ENCODE measurements at places on chromosomes 11 and 22. TPM values are rescaled to one million over a fixed set of nuclear protein-coding genes. Genes with fewer than 3 reads are reported as not detected.

LRRC4C gene
- 0.66 TPM for total RNA-seq

- peak; percentile 27 for DNase-seq
Observed at GRCh38 chr11:92211576-92212167, 12.9 kb upstream of the FAT3 start.

DNA sequence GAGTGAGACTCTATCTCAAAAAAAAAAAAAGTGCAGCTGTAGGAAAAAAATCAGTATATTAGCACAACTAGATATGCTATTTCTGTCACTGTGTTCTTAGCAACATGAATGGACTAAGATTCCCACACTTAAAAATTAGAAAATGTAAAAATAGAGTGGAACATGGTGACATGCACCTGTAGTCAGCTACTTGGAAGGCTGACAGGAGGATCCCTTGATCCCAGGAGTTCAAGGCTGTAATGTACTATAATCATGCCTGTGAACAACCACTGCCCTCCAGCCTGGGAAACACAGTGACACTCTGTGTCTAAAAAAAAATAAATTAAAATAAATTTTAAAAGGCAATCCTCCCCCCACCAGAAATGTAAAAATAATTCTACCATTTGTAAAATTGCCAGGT, 29.8 kb downstream of the PICALM start:
- no peak for DNase-seq

DNA sequence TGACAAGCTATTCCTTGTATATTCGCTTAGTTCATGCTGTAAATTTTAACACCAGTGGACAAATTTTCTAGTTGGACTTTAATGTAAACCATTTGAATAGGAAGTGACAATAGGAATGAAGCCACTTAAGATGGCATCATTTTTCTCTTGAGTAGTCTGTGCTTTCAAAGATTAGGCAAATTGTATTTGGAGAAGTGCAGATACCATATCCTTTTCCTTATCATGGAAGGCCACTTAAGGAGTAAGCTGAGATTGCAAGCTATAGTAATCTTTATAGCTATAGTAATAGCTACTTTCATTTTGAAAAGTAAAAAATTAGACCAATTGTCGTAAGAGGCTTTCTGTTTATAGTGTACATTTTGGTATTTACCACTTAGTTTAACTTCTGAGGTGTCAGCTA, 12.8 kb downstream of the CAPRIN1 start:
- no peak for DNase-seq

DNA sequence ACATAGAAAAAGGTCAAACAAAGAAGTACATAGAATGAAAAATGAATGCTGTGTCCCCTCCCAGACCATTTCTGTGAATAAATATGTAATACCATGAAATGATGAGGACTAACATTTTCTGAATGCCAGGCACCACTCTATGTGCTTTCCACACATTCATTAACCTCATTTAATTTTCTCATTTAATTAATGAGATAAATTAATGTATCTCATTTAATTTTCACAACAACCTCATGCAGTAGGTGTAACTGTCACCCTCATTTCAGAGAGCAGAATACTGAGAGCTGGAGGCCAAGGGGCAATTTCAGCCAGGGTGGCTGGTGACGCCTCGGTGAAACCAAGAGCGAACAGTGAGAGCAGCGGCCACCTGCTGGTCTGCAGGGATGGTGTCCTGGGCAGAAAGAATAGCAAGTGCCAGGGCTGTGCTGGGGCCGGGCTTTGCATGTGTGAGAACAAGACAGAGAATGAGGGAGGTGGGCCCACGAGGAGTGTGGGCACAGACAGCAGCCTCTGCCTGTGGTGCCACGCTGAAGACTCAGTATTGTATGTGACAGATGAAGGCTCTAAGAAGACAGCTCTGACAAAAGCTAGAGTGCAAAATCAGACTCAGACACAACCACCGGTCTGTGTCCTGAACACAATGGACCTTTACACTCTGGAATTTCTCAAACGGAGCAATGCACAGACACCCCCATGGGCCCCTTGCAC, 1.8 kb upstream of the SERPIND1 start:
- DNase-seq, result peak; percentile 51

DNA sequence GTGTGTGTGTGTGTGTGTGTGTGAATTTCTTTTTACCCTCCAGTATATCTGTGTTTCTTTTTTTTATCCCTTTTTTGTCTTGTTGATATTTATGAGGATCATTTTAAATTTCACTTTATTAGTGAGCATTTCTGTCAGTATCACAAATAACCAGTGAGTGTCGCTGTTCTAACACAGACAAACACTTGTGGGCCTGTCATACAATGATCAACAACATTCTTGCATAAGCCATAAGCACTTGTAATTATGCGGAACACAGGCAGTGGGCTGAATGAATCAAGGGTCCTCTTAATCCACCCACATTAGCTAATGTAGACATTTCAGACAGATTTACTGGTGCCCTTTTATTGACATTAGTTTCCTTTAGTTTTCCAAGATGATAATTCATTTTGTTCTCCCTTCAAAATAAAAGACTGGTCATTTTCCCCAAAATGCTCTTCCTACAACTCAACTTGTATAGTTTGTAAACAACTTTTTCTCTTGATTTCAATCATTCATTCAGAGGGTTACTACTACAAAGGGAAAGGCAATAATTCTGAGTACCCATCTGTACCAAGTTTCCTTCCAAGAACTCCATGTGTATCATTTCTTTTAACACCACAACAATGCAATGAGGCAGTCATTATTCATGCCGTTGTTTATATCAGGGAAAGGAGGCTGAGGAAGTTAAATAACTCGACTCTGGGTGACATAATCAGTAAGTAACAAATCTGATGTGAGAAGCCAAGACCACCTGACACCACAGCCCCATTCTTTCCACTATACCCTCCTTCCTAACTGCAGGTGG, 34.5 kb upstream of the ANO3 start:
- DNase-seq, result peak; percentile 33

GRCh38 chr11:74010306-74011300, 1.7 kb upstream of the UCP3 start:
- peak; percentile 46 for DNase-seq

DNA sequence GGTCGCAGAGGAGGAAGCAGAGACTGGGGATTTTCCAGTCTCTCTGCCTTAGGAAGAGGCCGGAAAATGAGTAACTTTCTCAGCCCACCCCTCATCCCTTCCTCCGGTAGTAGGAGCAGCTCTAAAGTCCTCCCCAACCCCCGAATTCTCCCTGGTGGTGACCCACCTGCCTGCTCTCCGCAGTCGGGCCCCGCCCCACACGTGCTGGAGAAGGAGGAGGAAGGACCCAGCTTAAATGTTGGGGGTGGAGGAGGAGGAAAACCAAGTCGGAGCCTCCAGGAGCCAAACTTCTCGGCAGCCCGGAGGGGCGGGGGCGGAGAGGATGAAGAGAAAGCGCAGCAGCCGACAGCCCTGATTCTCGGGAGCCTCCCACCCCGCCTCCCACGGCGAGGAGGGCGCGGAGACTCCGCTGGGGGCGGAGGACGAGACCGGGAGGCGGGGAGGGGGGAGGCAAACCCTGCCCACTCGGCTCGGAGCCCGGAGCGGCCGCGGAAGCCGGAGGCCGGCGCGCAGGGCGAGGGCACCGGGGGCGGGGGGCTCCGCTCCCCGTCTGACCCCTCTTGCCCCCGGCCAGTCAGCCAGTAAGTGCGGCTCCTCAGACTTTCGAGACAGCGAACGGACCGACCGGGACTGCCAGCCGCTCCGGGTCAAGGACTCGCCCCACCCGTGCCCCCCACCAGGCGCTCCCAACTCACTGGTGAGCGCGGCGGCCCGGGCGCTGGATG, at the start of gene TPBGL:
Gene TPBGL, plus strand, starts transcription at position 464 of the 725 bp plus-strand sequence. CDS start 276 bp downstream, outside the sequence.
- DNase-seq, result peak; percentile 85

DNA sequence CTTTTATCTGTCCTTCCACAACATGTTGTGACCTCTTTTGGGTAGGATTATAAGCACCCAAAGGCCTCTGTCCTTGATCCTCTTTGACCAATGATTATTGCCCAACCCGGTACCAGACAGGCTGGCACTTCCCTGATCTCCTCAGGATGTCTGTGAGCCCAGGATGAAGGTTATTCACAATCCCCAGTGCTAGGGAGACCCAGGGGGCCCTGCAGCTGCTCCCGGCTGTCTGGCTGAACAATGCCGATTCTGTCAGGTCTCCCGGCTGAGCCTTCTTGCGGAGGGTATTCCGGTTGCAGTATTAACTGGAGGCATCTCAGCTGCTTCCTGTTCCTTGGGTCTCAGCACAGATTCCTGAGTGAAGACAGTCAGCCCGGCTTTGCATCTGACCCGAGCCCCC, 71.2 kb upstream of the CDON start:
- peak; percentile 43 for DNase-seq

DNA sequence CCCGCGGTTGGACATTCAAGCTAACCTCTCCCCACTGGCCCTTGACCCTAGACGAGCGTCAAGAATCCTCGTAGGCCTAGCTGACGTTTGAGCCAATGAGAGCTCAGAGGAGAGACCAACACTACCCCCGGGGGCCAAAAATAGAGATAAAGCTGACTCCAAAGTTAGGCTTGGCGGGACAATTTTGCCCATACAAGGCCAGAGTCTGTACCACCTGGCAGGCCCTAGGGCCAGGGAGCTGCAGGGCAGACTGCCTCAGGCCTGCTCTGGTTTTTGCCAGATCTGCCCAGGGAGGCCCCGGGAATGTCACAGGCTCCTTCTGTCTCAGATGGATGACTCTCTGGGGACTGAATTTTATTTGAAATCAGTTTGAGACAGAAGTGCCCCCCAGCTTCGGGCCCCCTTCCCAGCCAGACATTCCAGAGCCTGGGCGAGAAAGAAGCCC, 40.8 kb upstream of the ACCSL start:
- DNase-seq, result peak; percentile 15
